ENCODE measurements at places on chromosomes 1 and 21.

GRCh38 chr1:30405081-30405480 lies 318.3 kb downstream of the MATN1 start:
- DNase-seq, result no peak

DNA sequence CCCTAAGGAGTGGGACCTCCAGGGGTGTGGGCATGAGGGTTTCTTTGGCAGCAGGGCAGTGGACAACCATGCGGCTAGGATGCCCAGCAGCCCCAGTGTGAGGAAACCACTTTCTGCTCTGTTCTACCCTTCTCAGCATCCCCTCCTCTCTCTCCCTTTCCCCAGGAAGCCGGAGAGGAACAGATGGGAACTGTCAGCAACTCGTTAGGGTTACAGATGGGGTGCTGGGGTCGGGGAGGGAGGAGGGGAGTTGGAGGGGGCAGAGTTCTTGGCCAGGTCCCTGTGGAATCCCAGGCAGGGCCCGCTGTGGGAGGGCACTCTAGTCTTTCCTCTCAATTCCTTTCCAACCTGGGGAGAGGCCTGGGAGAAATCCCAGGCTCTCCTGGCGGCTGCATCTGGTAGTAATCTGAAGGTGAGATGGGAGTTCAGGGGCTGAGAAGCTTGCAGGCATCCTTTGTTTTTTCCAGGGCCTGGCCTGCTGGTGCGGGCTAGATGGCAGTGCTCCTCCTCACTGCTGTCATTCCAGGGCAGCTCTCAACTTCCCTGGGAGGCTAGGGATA lies 93.9 kb upstream of the CSF3R start:
- DNase-seq, result no peak

GRCh38 chr1:53944469-53945182 lies 873 bp downstream of the IFT25 start:
- DNase-seq, result no peak

- DNase-seq, result peak; percentile 48
Observed at GRCh38 chr1:207959141-207959825, 48.4 kb upstream of the CD34 start.

GRCh38 chr1:63317817-63318152 lies 4.6 kb upstream of the FOXD3 start:
- no peak for DNase-seq

DNA sequence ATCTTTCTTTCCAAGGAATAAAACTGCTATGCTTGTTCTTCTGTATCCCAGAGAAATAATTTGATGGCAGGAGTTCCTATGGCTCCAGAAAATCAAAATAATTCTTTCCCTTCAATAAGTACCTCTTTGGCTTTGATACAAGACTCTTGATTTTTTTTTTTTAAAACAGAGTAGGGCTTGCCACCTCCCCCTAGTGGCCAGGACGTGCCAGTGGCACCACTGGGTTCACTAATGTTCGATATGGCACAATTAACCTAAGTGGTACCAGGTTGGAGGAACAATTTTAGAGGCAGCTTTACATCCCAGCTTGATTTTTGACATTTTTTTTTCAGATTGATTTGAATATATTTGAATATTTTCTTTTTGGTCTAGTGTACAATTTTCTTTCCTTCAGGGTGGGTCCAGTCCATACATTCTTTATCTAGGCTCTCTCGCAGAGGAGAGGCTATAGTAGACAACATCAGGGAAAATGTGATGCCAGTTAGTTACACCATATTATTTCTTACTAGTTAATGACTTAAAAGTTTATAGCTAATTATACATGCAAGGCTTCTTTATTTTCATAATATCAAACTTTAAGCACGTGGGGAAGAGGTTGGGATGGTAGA lies 330.9 kb downstream of the S1PR1 start:
- DNase-seq, result peak; percentile 39

GRCh38 chr21:32046191-32046590 lies 173.4 kb downstream of the HUNK start:
- no peak for DNase-seq

GRCh38 chr1:34115233-34115632 lies 49.8 kb downstream of the CSMD2 start:
- DNase-seq, result no peak

DNA sequence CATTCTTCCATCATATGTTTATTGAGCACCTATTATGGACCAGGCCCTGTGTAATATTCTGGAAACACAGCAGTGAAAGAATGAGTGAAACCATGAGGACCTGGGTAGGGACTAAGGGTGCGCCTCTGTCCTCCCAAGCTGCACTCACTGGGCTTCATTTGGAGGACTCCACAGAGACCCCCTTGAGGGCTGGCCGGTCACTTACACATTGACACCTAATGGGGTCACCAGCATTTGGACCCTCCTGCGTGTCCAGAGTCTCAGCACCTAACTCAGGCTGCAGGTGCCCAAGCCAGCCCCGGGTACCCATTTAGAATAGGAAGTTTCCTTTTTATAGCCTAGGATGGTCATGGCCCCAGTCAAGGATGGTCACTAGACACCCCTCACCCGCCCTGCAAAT lies 2.8 kb upstream of the FNDC5 start:
- DNase-seq, result no peak

- DNase-seq, result no peak
Observed at GRCh38 chr1:212688341-212689047, 11.1 kb downstream of the BATF3 start.

GRCh38 chr21:41903559-41904351 lies 24.6 kb upstream of the PRDM15 start:
- DNase-seq, result peak; percentile 42

DNA sequence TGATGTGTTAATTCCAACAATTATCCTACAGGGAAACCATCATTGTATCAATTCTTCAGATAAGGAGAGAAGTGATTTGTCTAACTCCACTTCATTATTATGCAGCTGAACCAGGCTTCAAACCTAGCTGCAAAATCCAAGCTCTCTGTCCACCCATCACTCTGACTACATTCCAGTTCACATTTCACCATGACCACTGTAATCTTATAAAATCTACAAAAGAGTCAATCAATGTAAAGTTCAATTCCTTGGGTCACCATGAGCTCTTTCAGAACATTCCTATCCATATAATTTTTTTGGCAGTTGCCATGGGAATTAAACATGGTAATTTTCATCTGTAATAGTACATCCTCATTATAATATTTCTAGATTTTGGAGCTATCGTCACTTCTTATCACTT lies 100.9 kb downstream of the PLPPR5 start:
- no peak for DNase-seq

- DNase-seq, result peak; percentile 95
Observed at GRCh38 chr21:45308194-45309068, 20.7 kb upstream of the POFUT2 start.

DNA sequence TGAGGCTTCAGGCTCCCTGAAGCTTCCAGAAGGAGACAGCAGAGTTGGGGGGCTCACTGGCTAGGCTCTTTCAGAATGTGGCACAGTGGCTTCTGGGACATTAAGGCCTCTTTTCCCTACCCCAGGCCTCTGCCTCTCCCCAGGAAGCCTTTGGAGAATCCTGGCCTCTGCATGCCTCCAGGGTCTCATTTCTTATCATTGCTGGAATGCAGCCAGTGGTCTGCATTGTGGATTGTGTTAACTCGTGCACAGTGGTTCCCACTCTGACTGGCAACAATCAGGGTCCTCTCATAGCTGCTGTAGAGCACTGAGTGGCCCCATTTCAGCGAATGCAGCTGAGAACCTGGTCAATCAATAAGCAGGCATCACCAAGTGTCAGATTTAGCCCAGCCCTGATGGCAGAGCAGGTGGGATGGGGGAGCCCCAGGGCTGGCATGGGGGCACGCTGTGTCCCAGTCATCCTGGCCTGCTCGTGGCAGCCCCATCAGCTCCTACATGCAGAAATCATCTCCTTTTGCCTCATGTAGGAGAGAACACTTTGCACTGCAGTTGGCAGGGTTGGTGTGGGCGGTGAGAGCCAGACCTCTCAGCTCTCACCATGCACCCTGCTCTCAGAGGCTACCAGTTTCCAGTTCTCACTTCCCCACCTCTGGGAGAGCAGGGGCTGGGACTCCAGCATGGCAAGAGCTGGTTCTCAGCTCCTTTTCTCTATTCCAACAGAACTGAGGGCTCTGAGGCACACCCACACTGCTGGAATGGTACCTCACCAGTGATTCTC lies 13.4 kb downstream of the ADORA1 start:
- no peak for DNase-seq

DNA sequence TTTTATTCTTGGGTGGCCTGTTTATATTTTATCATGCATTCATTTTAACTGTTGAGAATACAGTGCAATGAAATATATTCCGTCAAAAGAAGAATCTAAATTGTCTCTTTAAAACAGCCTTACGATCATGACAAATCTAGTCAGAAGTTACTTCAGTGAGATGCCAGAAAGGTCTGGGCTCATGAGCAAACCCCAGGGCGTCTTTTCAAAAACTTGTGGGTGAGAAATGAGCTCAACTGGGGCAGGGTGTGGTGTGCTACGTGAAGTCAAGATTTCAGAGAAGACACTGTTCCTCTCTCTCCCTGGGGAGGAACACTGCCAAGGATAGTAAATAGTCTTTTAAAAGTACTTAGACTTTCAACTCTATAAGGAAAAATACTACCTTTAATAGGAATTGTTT lies 13.4 kb upstream of the UAP1 start:
- DNase-seq, result no peak

DNA sequence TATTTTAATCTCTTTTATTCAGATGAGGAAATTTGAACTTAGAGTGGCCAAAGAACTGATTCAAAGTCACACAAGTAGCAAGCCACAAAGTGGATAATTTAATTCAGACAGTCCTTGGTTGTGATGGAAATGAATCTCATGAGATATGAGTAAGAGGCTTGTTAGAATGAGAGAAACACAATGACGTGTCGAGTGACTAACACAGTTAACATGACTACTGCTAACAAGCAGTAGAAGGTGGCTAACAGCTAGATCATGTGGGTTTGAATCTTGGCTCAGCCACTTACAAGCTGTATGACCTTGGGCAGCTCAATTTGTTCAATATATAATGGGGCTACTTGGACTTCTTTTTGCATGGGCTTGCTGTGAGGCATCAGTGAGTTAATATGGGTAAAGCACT lies 104.5 kb upstream of the LMO4 start:
- no peak for DNase-seq

DNA sequence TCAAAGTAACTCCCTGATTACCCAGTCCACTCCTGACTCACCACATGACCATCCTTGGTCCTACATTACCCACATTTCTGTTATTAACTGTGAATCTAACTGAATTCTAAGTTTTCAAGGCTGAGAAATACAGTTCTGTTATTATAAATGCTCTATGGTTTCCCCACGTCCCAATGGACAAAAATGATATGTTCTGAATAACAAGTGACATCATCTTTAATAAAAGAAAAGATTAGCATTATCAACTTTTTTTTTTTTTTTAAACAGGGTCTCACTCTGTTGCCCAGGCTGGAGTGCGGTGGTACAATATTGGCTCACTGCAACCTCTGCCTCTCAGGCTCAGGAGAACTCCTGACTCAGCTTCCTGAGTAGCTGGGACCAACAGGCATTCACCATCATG lies 59.6 kb downstream of the ZSWIM5 start:
- DNase-seq, result no peak

DNA sequence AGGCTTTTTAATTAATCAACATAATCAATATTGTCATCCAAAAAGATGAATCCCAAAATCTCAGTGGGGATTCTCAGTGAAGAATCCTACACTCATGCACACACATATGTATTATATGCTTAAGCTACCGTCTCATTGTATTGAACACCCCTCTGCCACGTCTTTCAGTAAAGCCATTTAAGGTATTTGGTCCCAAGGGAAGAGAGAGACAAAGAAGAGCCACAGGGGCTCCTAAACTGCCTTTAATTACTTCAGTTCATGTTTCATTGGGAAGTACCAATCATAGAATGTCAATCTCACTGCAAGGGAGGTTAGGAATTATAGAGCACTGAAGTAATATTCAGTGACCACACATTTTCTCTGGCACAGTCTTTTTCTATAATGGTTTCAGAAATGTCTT lies 388.6 kb upstream of the NEGR1 start:
- no peak for DNase-seq

DNA sequence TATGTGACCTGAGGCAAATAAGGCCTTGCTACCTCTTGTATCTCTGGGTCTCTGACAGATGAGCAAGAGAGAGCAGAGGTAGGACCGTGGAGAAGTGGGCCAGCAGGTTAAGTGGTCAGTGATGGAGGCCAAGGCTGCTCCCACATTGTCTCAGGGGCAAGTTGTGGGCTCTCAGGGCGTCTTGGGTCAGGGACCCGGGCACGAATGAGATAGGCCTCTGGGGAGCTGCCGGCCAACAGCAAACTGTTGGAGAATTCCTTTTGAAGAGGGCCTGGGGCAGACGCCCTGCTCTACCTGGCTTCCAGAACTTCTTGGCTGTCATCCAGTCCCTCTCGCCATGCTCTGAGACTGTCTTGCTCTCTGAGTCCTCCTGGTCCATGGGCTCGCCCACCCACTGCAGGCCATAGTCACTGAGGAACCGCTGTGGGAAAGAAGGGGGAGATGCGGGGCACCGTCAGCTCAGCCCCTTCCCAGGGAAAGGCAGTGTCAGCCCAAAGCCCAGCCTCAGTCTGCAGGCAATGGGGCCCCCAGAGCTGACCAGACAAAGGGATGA lies 12.4 kb downstream of the UBXN11 start:
- DNase-seq, result no peak

GRCh38 chr1:207654320-207654719 lies 9.4 kb downstream of the CR1L start:
- DNase-seq, result no peak

DNA sequence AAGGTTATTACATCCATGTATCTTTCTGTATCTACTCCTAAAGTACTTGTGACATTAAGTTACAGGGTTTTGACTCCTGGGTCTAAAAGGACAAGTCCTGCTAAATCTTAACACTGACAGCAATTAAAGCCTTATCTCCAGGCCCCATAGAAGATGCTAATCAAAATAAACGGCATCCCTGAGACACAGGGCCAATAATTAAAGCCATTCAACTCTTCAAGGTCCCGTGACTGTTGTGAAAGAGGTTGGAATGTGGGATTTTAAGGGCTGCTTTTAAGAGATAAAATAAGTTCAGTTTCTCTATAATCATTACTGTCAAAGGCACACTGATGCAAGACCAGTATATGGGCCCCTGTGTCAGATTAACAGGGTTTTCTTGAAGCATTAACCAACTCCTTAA lies 8.3 kb downstream of the DNAI4 start:
- no peak for DNase-seq

GRCh38 chr1:154863315-154864174 lies 6.5 kb downstream of the KCNN3 start:
- DNase-seq, result peak; percentile 89

- DNase-seq, result no peak
Observed at GRCh38 chr1:230266456-230266855, 159.7 kb downstream of the PGBD5 start.

GRCh38 chr1:192153276-192153675 lies 5.0 kb upstream of the RGS18 start:
- no peak for DNase-seq
